Fibroblast of lung (primary cell): ENCODE measurements at places on chromosomes 4 and X. TPM values are rescaled to one million over a fixed set of nuclear protein-coding genes. Genes with fewer than 3 reads are reported as not detected.

DNA sequence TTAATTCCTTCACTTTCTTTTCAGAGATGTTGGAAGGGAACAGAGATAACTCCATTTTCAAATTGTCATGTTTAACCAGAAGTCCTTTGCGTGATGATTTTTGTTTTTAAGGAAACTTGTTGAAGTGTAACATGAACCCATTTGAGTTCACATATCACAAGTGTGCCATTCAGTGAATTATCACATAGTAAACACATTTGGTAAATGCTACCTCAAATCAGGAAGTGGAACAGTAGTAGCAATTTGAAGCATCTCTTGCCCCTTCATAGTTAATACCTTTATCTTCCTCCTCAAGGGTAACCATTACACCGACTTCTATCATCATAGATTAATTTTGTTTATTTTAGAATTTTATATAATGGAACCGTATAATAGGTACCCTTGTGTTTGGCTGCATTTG, 35.8 kb downstream of the KDM6A start:
- no peaks in the 10 kb centered on the region for H3K36me3 ChIP-seq
- H3K27me3 ChIP-seq = no peaks in the 10 kb centered on the region
- H3K4me3 ChIP-seq = no peak overlapping the region

- no peaks in the 10 kb centered on the region for H3K36me3 ChIP-seq
- DNase-seq = peak; percentile 23
- H3K27ac ChIP-seq = no peak overlapping the region
- no peak overlapping the region for H3K4me3 ChIP-seq
- H3K27me3 ChIP-seq = no peaks in the 10 kb centered on the region
These were observed 353.9 kb downstream of the AFF2 start for GRCh38 chrX:148854306-148854705.

DNA sequence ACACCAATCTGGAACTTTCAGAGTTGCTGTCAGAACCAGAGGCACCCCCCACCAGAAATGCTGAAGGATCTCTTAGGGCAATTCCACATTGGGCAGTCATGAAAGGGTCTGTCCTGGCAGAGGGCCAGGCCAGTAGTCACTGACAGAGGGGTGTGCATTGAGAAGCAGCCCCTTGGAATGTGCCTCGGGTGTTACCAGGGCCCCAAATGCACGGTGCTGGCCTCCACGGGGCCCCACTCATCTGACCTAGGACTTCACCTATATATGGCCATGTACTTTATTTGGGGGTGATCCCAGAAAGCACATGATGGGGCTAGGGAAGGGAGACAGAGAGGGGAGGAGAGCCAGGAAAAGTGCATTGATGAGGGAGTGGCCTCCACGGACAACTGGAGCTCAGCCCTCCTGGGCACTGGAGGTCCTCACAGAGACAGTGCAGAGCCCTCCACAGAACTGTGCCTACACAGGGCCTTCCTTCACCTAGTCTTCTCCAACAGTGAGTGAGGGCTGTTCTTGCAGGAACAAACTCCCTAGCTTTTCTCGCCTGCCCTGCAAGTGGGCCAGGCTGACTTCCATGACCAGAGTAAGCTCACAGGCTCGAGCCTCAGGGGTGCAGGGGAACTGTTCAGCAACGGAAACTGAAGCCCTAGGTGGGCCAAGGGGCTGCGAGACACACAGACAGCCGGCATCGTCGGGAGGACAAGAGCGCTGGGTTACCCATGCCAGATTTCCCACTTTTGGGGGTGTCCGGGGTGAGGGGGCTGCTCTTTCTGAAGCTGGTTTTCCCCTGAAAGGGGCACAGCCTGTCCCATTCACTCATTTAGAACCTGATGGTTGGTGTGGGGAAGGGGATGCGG, 136.2 kb downstream of the HMX1 start:
- no peak overlapping the region for H3K4me3 ChIP-seq
- no peaks in the 10 kb centered on the region for H3K36me3 ChIP-seq
- no peaks in the 10 kb centered on the region for H3K4me1 ChIP-seq
- H3K27me3 ChIP-seq = no peaks in the 10 kb centered on the region
- DNase-seq = no peak

GRCh38 chr4:183366206-183366835, 44.1 kb upstream of the CLDN24 start:
- H3K4me1 ChIP-seq = no peaks in the 10 kb centered on the region
- no peaks in the 10 kb centered on the region for H3K27me3 ChIP-seq
- H3K36me3 ChIP-seq = no peaks in the 10 kb centered on the region
- no peak for DNase-seq
- no peak overlapping the region for H3K4me3 ChIP-seq

GRCh38 chrX:151488677-151489076, 74.8 kb upstream of the PASD1 start:
- no peak overlapping the region for H3K4me3 ChIP-seq
- no peaks in the 10 kb centered on the region for H3K27me3 ChIP-seq
- no peak overlapping the region for H3K27ac ChIP-seq
- no peak for DNase-seq

POU4F2 gene
- not detected in 2 replicates for total RNA-seq

PRRG3 gene
- 0.66 and 1.0 TPM in 2 replicates for total RNA-seq

GRCh38 chrX:55130481-55130880, 41.7 kb downstream of the PAGE2 start:
- H3K27ac ChIP-seq = no peak overlapping the region
- H3K4me3 ChIP-seq = no peak overlapping the region
- H3K27me3 ChIP-seq = no peaks in the 10 kb centered on the region

DNA sequence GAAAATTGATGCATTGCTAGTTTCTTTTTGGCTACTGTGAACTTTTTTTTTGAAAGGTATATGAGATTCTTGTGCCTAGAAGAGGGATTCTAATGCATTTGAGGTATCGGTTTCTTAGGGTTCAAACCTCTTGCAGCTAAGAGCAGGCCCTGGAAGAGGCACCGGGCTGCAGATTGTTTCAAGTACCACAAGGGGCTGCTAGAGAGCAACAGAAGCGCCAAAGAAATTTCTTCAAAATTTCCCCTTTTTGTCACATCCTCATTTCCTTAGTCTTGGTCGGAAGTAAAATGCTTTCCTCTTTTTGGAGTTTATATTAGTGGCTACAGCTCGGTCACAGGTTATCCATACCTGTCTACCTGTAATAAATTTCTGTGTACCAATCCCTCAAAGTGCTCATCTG, 89.8 kb downstream of the PDGFRA start:
- peak; percentile 44 for DNase-seq
- no peak overlapping the region for H3K4me3 ChIP-seq
- no peaks in the 10 kb centered on the region for H3K27me3 ChIP-seq
- H3K27ac ChIP-seq = no peak overlapping the region
- H3K36me3 ChIP-seq = no peaks in the 10 kb centered on the region

GRCh38 chr4:78662658-78663057, 111.1 kb downstream of the ANXA3 start:
- no peak overlapping the region for H3K27ac ChIP-seq
- peaks cover 9% of the 10 kb centered on the region for H3K4me1 ChIP-seq

DNA sequence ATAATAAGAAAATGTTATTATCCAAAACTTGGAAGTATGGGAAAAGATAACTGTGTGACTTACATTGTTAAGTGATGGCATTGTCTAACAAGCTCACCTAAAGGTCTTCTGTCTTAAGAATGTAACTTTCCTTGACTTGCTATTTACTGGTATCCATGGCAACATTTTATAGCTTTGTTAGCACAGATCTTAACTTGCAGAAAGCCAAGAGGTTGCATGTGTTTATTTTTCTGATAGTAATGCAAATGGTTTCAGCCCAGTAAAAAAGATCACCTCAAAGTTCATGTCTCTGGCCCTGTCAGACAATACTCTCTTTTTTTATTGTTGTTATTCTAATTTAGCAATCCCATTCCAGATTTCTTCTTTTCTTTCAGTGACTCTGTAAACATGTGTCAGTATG, 425.3 kb downstream of the SPRY1 start:
- H3K27ac ChIP-seq = no peak overlapping the region
- no peaks in the 10 kb centered on the region for H3K36me3 ChIP-seq
- no peaks in the 10 kb centered on the region for H3K27me3 ChIP-seq
- peaks cover 11% of the 10 kb centered on the region for H3K4me1 ChIP-seq

DNA sequence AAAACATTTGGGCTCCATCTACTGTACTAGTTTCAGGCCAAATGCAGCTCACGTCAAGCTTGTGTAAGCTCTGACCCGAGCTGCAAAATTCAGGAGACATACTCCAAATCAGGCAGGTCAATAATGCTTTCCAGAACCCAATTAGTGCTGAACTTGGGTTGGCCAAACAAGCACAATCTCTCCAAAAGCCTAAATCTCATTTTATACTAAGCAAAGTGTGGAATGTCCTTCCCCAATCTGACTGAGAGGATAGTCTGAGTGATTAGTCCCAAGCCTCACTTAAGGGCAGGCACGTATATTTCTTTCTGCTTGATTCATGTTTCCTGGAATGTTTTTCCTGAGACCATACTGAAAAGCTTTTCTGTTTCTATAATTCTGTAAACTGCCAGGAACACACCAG, 79.9 kb downstream of the NKX6-1 start:
- DNase-seq = no peak
- H3K36me3 ChIP-seq = no peaks in the 10 kb centered on the region
- no peaks in the 10 kb centered on the region for H3K4me1 ChIP-seq
- H3K27ac ChIP-seq = no peak overlapping the region
- no peak overlapping the region for H3K4me3 ChIP-seq

DNA sequence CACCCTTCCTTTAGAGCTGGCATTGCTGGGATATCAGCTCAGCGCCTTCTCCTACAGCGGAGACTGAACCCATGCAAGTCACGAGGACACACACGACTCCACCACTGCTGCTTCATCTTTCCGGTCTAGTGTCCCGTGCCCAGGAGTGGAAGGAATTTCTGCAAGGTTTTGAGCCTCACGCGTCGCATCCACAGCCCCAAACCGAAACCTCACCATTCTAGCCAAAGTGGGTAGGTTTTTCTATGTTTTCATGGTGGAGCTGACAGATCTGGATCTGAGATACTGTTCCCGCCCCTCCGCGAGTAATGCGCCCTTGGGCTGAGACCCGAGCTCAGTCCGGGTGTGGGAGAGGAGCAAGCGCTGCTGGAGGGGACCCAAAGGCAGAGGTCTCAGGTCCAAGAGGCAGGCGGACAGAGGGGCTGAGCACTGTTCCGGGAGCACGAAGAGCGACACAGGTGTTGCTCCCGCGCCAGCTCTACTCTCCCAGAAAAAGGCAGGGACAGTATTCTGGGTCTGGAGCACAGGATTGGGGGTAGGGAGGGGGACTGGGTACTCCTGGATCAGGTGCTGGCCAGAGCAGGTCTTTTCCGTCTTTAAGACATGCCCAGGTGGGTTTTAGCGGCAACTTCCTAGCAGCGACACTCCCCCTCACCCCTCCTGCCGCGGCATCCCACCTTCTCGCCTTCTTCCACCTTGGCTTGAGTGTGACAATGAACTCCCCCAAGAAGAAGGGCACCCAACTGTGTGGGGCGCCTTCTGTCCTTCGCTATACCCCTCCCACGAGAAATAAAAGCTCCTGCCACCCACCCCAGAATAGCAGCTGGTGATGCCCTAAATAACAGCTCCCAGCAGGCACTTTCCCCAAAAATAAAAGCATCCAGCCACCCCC, 1.8 kb downstream of the EPHA5 start:
- peak overlapping the region; percentile 55 for H3K4me3 ChIP-seq
- peaks cover 13% of the 10 kb centered on the region for H3K27me3 ChIP-seq
- peak; percentile 71 for DNase-seq
- H3K4me1 ChIP-seq = no peaks in the 10 kb centered on the region

- no peaks in the 10 kb centered on the region for H3K36me3 ChIP-seq
- DNase-seq = peak; percentile 79
- no peak overlapping the region for H3K27ac ChIP-seq
- no peak overlapping the region for H3K4me3 ChIP-seq
These were observed 43.6 kb downstream of the TSC22D3 start for GRCh38 chrX:107731831-107732502.
